ENCODE measurements at places on chromosomes 5 and 9.

- DNase-seq = no peak
Measured at GRCh38 chr9:101477736-101478135, 42.2 kb upstream of the ALDOB start.

- DNase-seq = no peak
Measured at GRCh38 chr9:36802201-36802920, 229.7 kb downstream of the MELK start.

DNA sequence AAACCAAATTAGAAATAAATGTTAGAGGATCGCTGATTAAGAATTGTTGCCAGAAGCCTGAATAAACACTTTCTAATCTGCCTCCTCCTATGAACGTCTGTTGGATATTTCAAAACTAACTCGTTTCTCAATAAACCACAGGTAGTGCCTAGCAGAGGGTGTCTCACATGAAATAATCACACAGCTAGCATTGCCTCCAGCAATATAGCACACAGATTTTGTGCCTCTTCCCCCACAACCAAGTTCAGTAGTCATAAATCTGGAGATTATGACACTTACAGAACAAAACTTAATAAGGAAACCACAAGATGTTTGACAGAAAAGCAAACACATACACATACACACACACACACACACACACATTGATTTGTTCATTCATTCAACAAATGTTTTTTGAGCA, 173.2 kb upstream of the CDH10 start:
- DNase-seq = no peak

DNA sequence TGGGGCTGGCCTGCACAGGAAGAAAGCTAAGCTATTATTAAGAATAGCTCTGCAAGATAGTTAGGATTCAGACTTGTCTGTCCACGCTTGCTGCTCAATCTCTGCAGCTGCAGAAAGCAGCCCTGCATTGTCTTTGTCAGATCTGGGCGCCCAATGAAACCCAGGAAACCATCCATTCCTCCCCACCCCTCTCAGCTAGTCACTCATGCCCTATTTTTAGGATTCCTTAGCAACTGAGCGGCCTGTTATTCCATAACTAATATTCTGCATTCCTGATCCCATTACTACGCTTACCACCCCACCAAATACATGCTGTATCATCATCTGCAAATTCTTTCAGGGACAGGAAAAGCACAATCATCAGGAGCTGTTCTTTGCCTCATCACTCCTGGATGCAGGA, 52.9 kb upstream of the APC start:
- DNase-seq = peak; percentile 74

DNA sequence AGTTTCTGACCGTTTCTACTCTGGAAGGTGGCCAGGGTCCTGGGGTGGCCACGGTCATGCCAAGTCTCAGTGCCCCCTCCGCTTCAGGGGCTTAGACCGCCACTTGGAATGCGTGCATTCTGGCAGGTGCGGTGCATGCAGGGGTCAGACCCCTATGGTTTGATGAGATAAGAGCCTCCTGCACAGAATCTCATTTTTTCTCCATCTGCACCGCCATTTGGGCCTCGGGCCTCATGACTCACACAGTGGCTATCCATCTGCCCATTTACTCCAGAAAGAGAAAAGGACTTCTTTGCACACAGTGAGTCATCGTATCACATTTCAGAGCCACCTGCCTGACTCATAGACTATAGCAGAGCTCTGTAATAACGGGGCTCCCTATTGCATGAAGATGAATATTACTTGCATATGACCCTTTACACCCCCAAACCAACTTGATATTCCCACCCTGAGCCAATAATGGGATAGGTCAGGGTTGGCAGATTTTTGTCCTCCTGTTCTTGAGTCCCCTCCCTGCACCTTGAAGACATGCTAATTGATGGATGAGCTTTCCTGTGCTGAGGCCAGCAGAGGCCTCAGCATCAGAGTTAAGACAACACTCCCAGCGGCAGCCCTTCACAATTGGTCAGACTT, 157.4 kb downstream of the NR3C1 start:
- DNase-seq = no peak

DNA sequence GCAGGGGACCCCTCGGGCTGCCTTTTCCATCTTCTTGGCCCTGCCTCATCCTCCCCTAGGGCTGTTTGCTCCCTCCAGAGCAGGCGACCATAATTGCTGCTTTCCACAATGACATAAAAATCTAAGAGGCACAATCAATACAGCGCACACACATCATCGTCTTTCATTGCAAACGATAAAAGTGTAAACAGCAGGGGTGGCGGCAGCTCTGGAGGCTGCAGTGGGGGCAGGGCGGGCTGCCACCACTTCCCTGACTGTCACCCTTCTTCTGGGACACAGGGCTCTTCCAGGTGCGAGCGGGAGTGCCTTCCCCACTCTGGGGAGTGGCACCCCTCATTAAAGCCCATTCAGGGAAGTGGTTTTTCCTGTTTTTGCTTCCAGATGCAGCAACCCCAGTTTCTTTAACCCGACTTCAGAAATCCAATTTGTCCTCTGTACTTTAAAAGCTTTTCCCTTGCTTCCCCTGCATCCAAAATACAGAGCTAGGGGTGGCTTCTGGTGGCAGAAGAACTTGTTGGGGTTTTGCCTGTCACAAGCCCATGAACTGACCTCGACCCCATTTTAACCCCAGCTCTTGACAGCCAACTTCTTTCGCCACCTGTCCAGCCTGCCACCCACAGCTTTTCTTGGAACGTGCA, 45.7 kb downstream of the TSPAN17 start:
- DNase-seq = no peak

DNA sequence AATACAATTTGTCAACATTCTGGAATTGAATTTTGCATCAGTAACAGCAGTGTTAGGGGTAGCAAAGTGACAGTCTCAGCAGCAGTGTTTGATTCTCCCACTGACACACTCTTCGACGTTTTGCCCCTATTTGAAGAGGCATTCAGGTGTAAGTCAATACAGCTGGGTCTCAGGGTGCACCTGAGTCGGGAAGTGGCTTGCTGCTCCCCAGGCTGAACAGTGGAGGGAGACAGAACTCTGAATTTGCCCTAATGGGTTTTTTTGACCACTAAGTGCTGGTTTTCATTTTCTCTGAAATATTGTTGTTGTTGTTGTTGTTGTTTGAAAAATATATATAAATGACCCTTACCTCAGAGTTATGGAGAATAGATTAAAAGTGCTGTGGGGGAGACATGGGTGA, 223.2 kb downstream of the TLR4 start:
- DNase-seq = no peak

DNA sequence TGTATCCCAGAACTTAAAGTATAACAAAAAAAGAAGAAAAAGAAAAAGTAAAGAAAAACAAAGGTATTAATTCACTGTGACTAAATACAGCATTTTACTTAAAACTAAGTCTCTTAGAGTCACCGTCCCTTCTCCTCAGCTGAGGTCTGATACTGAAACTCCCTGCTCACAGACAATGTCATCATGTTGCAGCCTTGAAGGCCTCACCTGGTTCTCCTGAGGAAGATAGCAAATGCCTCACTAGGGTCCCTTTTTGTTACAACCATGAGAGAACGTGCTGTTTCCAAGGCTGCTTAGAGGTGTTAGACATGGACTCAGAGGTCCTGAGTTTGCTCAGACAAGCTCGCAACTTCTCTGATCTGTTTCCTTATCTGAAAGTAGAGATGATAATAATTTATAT, 357.2 kb downstream of the MTRR start:
- no peak for DNase-seq

- no peak for DNase-seq
Measured at GRCh38 chr9:21777701-21778100, 24.7 kb upstream of the MTAP start.

DNA sequence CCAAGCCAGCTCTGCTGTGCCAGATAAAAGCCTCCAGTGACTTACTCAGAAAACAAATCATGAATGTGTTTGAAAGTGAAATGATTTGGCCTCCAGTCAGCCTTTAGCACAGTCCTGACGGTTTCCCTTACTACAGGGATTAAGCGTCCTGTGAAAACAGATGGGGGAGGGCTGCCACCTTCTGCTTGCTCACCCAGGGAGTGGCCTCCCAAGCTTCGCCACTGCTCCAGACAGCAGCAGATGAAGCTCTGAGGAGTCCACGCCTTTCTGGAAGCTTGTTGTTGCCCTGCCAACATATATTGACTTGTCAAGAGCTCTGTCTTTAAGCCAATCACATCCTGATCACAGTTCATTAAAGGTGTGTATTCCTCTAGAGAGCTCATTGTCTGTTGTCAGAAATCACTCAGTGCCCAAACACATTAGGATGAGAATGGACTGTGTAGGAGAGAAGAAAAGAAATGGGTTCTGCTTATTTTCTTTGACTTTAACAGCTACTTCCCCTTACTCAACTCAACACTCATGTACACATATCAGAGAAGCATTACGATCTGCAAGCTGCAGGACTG, 4.9 kb upstream of the FYB1 start:
- no peak for DNase-seq

DNA sequence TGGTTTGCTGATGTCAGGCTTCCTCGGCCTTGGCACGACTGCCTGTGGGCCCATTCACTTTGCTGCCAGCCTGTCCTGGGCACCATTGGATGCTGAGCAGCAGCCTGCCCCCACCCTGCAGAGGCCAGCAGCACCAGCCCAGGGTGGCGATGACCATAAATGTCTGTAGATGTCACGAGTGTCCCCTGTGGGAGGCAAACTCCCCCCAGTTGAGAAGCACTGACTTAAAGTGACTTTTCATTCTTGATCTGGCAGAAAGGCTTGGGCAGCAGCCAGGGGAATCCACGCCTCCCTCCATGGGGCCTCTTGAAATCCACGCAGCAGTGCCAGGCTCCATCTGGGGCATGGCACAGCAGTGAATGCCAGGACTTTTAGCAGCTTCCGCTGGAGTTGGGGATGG, 21.8 kb downstream of the IRX4 start:
- no peak for DNase-seq

DNA sequence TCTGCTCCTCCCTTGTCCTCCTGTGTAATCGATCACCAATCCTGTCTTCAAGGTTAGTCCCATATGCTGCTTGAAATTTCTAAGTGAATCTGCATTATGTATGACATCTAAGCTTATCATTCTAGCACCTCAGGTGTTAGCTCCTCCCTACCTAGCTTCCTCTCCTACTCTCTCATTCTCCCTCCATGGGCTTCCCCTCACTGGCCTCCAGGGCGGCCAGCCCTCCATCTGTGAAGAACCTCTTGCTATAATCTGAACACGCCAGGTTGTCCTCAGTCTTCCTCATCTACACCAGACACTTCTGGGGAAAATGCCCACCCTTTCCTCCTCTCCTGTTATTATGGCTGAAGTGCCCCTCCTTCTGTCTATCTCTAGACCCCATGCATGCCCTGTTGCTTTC, 599.3 kb upstream of the KLF4 start:
- DNase-seq = no peak

DNA sequence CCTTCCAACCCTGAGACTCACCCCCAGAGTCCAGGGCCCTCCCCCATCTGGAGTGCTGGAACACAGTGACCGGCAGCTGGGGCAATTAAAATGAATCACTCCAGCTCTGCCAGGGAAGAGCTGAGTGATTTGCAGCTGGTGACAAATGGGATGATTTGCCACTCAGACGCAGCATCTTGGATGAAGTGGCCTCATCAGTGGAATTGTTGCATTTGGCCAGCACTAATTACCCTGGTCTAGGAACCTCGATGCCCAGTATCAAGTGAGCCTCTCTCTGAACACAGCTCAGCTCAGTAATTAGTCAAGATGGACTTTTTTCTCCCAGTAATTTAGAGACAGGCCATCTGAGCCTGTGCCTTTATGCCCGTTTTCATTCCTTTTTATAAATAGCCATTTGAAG, 259.5 kb downstream of the GRIA1 start:
- no peak for DNase-seq

DNA sequence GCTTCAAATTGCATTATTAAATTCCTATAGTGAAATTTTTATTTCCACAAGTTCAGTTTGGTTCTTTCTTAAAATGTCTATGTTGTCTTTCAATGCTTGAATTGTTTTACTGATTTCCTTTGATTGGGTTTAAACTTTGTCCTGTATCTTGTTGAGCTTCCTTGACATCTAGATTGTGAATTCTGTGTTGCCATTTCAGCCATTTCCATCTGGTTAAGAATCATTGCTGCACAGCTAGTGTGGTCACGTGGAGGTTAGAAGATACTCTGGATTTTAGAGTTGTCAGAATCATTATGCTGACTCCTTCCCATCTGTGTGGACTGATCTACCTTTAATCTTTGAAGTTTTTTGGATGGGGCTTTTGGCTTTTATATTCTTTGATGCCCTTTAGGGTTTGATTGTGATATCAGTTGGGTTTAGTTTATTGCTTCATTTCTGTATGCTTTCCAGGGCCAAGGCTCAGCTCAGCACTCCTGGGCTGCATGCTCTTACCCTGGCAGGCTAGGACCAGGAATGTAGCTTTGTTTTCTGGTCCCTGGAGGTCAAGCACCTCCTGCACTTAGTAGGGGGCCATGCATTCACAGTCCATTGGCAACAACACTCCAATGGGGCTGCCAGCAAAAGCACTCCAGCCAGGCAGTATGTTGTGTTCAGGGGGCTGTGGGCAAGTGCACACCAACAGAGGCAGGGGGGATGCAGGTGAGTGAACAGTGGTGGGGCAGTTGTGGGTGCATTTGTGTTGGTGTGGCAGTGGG, 141.4 kb downstream of the PRR16 start:
- DNase-seq = no peak

DNA sequence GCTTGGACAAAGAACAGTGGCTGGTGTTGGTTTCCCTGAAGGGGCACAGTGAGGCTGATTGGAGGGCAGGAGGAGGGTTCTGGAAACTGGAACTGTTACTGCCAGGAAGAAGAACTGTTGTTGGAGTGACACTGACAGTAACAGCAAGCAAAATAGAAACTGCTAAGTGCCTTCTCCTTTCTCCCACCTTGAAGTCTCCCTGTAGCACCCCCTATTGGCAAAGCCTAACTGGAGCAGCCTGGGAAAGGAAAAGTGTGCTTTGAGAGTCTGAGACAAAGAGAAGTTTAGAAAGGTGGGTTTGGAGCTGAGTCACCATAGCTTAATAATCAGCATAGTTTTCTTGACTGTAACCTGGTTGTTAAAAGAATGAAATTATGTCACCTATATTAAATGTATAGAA, 2.5 kb upstream of the TMEM174 start:
- DNase-seq = no peak

DNA sequence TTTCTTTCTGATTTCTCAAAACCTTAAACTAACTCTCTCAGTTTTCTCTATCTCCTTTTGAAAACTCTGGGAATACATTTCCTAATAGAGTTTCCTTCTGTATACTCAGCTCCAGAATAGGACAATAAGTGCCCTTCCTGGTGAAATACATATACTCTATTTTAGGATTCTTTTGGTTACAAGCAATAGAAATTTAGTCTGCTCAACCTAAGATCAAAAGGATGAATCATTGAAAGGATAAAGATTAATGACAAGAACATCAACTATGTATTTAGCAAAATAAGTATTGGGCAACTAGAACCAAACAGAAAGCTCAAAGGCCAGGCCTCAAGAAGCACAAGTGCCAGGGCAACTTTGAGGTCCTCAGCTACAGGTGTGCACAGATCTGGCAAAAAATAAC, 127.1 kb downstream of the ADAMTSL1 start:
- DNase-seq = no peak

- no peak for DNase-seq
Measured at GRCh38 chr5:139964266-139964993, 78.7 kb downstream of the NRG2 start.

GRCh38 chr5:32369542-32370155, 56.9 kb upstream of the MTMR12 start:
- no peak for DNase-seq

Measured in ascending aorta (tissue), 2 donors.